ENCODE measurements at places on chromosomes 6 and 20. TPM values are rescaled to one million over a fixed set of nuclear protein-coding genes. Genes with fewer than 3 reads are reported as not detected.

- DNase-seq, result no peak
These were observed 39.9 kb downstream of the SLC22A3 start for GRCh38 chr6:160387916-160388643.

The ARHGAP40 gene
- total RNA-seq, result not detected

DNA sequence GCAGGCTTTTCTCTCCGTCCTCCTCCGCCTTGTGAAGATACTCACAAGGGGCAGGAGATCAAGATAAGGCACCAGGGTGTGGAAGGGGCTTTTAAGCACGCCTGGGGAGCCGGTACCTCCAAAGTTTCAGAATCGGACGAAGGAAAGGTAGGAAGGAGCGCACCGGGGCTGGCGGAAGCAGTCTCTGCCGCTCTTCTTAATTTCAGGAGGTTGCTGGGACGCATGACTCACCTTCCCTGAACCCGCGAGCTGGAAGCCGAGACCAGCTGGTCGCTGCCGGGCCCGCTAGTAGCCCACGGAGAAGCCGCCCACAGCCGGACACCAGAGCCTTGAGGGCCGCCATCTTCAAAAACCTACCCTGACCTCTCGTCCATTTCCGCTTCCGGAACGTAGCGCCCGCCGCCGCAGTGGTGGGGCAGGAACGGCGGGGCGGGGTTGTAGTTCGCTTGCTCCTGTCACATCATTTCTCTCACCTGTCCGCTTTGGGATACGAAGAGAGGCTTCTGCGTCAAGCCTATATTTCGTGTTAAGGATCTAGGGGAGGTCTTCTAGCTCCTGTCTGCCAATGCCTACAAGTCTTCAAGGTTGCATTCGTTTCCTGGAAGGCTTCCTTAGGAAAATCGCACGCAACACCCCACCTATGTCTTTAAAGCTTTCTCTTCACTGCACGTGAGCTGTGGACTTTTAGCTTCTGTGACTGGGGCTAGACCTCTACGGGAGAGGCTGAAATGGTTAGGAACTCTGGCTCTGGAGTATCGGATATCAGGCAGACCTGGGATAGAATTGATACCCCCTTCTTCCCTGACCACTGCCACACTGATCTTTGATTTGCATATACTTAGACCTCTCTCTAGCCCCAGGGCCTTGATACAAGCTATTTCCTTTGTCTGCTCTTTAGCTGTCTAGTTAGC is at the start of gene MRPS18A:
TSS of gene MRPS18A (minus strand) at position 355 of the 911 bp plus-strand sequence. CDS start at position 343, 12 bp downstream.
- DNase-seq, result peak; percentile 77

DNA sequence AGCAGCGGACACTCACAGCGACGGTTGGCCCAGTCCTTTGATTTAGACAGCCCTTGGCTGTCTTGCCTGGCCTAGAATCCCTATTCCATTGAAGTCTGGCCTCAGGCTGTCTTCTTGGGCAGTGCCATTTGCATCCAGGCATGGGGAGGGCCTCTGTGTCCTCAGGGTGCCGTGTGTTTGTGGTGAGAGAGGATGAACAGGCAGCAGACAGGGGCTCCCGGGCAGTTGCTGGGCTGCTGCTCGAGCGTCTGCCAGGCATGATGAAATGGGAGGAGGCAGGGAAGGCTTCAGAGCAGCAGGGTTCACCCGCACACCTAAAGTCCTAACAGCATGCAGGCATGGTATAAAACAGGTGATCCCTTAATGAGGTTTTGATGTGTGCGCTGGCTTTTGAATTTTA is 126.9 kb downstream of the SOBP start:
- no peak for DNase-seq

DNA sequence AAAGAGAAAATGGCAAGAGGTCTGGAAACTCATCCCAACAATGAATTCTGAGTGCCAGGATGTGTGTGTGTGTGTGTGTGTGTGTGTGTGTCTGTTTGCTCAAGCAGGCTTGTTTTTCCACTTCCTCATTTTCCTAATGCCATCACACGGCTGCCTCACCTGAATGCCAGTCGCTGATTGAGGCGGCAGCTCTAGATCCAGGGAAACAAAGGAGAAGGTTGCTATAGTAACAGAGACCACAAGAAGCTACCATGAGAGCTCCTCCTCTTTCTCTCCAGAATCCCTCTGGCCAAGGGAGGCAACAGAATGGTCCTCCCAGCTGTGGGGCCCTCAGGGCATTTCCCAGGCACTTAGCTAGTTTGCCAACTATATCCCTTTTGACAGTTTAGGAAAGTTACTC is 241.1 kb upstream of the TSHZ2 start:
- DNase-seq, result no peak

- DNase-seq, result no peak
These were observed 99.9 kb downstream of the PRND start for GRCh38 chr20:4821590-4821989.
